ENCODE measurements at places on chromosomes 1 and 21.

GRCh38 chr1:58905628-58906221 is 121.9 kb upstream of the JUN start:
- DNase-seq = no peak

- no peak for DNase-seq
Measured at GRCh38 chr1:16979475-16980327, 719 bp downstream of the MFAP2 start.

GRCh38 chr1:161962091-161962887 is 61.4 kb downstream of the OLFML2B start:
- no peak for DNase-seq

DNA sequence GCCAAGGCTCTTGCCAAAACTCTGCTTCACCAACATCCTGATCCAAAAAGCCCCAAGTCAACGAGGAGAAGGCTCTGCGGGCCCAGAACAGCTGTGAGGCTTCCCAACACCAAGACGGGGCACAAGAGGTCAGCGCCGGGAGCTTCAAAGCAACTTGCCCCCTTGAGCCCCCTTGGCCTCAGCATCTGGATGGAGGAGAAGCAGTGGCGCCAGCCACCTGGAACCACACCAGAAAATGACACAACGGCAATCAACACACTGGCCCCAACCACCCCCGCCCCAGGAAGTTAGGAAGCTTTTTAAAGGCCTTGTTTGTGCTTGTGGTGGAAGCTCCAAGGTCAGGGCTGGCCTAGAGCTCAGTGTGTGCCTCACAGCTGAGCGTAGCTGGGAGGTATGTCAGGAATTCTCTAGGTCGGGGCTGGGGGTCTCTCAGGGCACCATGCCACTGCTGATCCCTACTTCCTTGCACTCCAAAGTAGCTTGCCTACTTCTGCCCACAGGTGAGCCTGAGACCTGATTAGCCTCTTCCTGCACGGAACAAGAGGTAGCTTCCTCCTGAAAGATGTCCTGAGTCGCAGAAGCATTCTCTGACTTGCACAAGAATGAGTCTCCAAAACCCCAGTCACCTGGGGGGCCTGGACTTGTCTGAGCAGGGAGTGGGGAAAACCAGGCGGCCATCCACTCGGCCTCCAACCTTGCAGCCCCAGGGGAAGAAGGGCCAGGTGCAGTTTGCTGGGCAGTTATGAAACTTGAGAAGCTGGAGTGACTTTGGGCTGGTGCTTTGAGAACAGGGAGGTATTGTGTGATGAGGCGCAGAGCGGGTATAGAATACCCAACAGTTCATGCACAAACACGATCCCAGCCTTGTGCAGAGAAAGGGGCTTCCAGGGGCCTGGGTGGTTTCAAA is 9.7 kb upstream of the SRP9 start:
- DNase-seq = no peak

DNA sequence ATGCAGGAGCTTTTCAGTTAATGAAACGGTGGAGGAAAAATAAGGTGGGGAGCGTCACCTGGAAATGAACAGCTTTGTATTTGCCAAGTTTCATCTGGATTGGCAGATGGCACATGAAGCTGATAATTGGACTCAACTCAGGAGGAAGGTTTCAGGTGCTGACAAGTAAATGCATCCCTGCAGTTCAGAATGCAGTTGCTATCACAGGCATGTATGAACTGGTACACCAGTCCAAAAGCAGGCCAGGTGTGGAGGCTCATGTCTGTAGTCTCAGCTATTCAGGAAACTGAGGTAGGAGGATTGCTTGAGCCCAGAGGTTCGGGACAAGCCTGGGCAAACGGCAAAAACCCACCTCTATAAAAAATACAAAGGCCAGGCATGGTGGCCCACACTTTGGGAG is 15.5 kb downstream of the DEGS1 start:
- no peak for DNase-seq

All from stimulated activated CD8-positive, alpha-beta memory T cell treated with anti-CD3 and anti-CD28 coated beads, Interleukin-7, amount 100 ng/mL, for 1 hour (primary cell).